ENCODE measurements at places on chromosomes 11 and 22.

- DNase-seq: no peak
Observed at GRCh38 chr11:24496386-24496735, 492 bp upstream of the LUZP2 start.

- no peak for DNase-seq
Observed at GRCh38 chr11:69537126-69537525, 55.7 kb downstream of the LINC01488 start.

- DNase-seq: no peak
Observed at GRCh38 chr11:91041626-91042025, 818.8 kb upstream of the CHORDC1 start.

- no peak for DNase-seq
Observed at GRCh38 chr11:60916669-60917206, 2.8 kb downstream of the TMEM109 start.

DNA sequence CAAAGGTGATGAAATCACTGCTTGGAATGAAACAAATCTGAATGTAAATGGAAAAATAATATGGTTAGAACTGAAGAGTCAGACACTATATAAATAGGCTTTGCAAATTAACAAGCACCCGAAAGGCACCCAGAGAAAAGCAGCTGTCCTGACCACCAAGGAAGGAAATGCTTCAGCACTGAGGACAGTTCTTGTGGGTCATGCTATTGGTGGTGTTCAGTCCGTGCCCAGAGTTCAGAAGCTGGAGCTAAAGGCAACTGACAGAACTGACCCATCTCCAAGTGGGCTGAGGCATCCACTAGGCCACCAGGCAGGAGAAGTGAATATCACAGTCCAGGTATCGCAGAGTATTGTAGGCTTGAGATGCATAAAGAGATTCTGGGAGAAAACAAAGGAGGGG, 208.9 kb downstream of the OPCML start:
- peak; percentile 2 for DNase-seq

DNA sequence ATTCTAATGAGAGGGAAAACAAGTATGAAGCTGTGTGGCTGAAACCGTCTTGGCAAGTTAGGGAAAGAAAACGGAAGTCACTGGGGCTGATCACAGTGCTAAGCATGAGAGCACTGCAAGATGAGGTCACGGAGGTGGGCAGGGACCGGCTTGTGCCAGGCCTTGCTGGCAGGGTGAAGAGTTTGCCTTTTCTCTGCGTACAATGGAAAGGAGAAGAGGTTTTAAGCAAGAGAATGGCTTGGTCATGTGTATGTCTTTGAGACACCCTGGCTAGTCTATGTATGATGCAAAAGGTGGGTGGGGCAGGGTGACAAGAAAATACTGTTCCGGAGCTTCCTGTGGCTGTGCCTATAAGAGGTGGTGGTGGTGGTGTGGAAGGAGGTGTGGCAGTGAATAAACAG, 567.9 kb downstream of the NTM start:
- DNase-seq: peak; percentile 37

DNA sequence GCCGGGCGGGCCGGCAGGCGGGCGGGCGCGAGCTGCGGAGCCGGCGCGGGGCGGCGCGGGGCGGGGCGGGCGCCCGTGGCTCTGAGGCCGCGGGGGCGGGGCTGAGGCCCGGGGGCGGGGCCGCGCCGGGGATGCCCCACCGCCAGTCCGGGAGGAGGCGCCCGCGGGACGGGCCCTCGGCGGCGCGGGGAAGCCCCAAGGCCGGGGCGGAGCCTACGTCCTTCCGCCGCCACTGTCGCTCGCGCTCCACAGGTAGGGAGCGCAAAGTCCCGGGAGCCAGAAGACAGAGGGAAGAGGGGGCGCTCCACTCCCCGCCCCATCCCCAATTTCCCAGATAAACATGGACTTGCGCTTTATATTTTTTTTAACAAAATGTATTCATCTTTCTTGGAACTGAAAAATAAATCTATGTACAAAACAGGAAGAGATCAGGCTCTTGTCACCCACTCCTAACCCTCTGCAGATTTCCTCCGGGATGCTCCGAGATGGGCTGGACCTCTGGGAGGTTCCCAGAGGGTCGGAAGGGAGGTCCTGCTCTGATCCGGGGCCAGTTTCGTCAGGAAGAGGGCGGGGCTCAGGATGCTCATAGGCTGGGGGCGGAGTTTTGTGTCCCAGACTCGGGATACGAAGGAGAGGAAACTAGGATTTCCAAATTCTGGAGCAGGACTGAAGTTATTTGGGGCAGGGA, at the start of gene MAP4K2:
TSS of gene MAP4K2 (minus strand) at position 57 of the 688 bp plus-strand sequence. CDS start 65 bp downstream, outside the sequence.
- peak; percentile 89 for DNase-seq

DNA sequence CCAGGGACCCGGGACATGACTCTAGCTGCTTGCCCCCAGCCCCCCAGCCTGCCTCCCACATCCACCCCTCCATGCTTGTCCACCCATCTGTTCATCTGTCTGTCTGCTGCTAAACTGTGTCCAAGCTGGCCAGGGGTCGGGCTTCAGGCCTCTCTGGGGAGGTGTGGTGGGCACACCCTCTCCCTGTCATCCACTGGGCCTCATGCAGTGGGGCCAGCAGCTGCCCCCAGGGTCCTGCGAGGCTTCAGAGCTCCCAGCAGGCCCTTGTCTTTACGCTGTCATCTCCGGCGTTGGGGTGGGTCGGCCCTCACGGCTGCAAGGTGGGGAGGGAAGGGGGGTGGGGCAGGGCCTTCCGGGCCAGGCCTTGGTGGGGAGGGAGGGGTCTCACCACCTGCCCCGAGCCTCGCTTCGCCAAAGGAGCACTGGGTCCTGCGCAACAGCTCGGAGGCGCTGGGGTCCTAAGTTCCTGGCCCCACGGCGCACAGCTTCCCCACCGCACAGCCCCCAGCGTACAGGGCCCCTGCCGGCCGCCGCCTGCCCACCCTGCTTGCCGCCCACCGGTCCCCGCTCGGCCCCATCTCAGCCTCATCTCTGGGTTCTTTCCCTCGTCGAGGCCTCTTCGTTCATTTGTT, 26.7 kb downstream of the MOB2 start:
- no peak for DNase-seq

- no peak for DNase-seq
Observed at GRCh38 chr11:27874998-27875830, 175.0 kb upstream of the BDNF start.

DNA sequence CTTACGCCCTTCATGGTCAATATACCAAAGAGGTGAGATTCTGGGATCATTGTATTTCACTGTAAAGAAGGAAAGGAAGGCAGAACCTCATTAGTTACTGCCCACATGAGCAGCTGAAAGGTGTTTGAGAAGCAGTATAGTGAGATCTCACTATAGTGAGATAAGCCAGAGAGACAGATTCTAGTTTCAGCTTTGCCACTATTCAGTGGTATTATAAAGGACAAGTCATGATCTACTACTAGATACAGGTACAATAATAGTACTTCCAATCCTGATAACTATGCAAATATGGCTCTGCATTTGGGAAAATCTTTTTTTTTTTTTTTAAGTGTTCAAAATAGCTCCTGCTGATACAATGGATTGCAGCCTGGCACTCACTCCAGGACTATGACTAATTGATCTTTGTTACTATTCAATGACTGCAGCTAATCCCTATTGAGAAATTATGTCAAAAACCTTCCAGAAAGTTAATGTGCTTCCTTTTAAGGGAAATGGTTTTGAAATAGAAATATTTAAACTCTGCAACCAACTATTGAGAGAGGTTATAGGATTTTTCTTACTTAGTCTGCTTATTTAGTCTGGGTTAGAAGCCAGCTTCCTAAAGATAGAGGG, 8.3 kb upstream of the DLAT start:
- no peak for DNase-seq

GRCh38 chr22:37996079-37996478, 11.7 kb upstream of the SOX10 start:
- DNase-seq: peak; percentile 22

- no peak for DNase-seq
Observed at GRCh38 chr22:39580006-39580441, 9.5 kb downstream of the CACNA1I start.

DNA sequence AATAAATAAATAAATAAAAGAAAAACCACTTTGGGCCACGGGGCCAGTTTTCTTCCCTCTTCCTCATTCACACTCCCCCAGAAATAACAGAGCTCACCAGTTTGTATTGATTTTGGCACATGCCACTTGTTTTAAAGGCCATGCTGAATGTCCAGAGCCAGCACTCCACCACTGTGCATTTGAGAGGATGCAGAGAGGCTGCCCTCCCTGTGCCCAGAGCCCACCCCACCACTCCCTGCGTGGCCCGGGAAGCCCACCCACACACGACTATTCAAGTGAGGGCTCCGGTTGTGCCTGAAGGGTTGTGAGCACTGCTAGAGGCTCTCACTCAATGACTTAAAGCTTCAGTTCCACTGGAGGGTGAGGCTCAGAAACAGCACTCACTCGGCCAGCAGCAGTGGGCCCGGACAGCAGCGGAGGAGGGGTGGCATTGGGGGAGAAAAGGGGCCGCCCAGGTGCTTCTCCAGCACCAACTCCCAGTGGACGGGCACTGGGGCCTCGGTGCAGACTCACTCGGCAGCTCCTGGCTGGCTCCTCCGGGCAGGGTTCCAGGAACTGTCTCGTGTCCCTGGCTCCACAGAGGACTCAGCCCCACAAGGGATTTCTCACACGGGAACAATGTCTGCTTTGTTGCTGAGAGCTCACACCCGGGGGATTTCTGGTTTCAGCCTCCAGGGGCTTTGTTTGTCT, 112.7 kb downstream of the SHANK2 start:
- no peak for DNase-seq

DNA sequence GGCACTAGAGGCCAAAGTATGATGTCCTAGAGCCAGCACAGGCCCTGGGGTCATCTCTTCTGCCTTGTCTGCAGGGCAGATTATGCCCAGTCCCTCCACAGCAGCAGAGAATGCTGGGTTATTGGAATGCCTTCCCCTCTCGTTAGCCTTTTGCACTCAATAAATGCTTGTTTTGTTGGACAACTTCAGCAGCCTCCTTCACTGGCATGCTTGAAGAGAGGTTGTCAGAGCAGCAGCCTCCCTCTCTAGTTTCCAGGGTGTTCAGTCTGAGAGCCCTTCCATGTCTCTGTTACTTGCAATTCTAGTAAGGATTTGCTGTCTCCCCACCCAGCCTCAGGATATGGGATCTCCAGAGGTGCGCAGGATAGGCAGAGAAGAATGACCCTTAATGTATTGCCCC, 82.9 kb downstream of the PKNOX2 start:
- no peak for DNase-seq

All from GM12865 (cell line).